Daoy (cell line): ENCODE measurements at places on chromosomes 6 and 20. TPM values are rescaled to one million over a fixed set of nuclear protein-coding genes. Genes with fewer than 3 reads are reported as not detected.

Gene TGM3
- 0.06 TPM in 1 of 2 replicates, not detected in the other for total RNA-seq

Gene LY6G5C
- 1.8 TPM in 1 of 2 replicates, not detected in the other for total RNA-seq

Gene OOEP
- not detected in 2 replicates for total RNA-seq

Gene MYMX
- not detected in 2 replicates for total RNA-seq

Gene SLC26A8
- not detected in 2 replicates for total RNA-seq

Gene CCN5
- total RNA-seq = not detected in 2 replicates

Gene CPNE5
- total RNA-seq = 0.63 TPM in 1 of 2 replicates, not detected in the other

Gene SNAI1
- 1.3 and 1.7 TPM in 2 replicates for total RNA-seq

Gene DOP1A
- total RNA-seq = 18.4 and 20.1 TPM in 2 replicates

Gene HAO1
- not detected in 2 replicates for total RNA-seq

Gene PLAGL2
- total RNA-seq = 3.4 and 4.6 TPM in 2 replicates

DNA sequence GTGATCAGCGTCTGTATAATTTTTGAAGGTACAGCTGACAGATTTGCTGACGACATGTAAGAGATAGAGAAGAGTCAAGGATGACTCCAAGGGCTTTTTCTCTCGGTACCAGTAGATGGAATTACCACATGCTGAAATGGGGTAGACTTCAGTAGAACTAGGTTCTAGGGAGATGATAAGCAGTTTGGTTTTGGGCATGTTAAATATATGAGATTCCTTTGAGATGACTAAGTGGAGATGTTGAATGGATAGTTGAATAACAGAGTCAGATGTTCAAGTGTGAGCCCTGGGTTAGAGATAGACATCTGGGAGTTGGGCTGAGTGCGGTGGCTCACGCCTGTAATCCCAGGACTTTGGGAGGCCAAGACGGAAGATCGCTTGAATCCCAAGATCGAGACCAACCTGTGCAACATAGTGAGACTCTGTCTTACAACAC is 50.0 kb downstream of the PHF20 start:
- peak; percentile 29 for DNase-seq

GRCh38 chr20:47318027-47318585 is 38.4 kb downstream of the ZMYND8 start:
- DNase-seq = peak; percentile 63

DNA sequence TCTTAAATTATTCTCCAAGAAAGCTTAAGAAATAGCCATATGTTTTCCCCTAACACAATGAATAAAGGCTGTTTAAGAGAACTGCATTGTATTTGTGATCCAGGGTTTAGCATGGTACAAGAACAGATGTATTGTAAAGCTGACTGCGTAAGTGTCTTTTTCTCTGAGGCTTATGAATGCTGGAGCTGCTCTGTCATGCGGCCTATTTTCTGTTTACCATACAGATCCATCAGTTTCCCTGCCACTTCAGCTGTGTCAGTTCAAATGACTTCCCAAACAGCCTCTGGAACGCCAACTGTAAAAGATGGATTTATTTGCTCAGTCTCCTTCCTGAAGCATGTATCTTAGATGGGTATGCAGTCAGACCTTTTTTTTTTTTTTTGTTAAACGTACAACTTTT is 419.3 kb upstream of the HS3ST5 start:
- no peak for DNase-seq

GRCh38 chr6:33597551-33598322 is 17.7 kb upstream of the BAK1 start:
- no peak for DNase-seq

GRCh38 chr6:43705996-43706395 is 18.4 kb upstream of the MRPS18A start:
- no peak for DNase-seq

DNA sequence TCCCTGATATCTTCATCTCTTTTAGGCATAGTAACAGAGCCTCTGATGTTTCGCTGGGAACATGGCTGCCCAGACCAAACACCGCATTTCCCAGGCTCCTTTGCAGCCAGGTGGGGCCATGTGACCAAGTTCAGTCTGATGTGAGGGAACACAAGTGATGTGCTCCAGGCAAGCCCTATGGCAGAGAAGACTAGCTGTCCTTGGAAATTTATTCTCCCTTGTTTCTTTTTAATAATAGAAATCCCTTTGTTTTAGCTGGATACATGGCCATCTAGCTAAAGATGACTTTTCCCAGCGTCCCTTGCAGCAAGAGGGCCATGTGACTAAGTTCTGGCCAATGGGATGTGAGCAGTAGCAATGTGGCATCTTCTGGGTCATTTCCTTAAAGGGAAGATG is 30.8 kb downstream of the SLC2A10 start:
- no peak for DNase-seq

GRCh38 chr6:82348130-82348529 is 15.5 kb upstream of the TPBG start:
- DNase-seq = peak; percentile 6

DNA sequence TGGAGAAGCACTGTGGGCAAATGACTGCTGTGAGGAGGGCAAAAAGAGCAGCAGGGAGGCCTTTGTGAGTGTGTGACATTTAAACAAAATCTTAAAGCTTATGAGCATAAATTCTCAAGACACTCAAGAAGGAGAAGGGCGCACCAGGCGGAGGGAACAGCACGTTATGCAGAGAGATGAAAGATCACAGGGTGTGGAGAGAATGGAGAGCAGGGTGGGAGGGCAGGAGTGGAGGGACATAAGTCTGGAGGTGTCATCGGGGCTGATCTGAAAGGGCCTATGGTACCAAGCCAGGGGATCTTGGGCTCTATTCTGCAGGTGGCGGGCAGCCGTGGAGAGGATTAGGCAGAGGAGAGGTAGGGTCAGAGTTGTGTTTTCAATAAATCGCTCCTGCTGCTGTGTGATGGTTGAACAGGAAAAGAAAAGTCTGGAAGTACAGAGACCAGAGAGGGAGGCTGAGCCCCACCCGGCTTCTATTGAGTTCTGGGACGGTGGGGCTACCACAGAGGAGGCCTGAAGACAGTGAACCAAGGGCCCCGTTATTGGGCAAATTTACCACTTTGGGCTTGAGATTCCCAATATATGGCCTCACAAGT is 24.3 kb upstream of the DLGAP4 start:
- no peak for DNase-seq

DNA sequence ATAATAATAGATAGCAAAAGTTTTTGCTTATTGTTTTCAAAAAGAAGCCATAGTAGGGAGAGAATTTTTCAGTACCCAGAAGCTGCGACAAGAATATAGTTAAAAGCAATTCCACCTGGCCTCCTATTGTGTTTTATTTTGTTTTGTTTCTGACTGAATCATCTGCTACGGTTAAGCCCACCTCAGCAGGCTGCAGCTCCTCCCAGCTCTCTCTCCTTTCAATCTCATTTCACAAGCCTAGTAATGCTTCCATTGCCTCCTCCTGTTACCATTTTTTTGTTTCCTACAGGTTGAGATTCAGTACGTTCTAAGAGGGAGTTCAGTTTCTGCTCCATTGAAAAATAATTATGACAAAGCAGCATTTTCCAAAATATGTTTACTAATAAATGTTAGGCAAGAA is 77.9 kb downstream of the PCSK2 start:
- no peak for DNase-seq

- no peak for DNase-seq
Observed at GRCh38 chr6:144595266-144595665, 310.1 kb downstream of the UTRN start.

DNA sequence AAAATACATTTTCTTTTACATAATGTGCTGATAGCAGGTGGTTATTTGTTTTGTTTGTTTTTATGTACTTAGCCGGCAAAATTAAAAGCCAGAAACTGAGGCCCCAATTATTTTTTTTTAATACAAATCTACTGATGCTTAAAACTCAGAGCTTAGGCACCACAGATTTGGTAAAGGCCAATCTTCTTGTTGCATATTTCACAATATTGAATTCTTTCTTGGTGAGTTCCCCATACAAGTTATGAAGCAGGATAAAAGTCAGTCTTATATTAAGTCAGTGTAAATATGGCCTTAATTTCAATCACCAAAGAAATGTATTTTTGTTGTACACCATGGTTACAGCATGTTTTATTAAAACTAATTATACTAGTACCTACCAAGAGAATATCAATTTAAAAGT is 16.3 kb upstream of the ZDHHC14 start:
- DNase-seq = no peak

- no peak for DNase-seq
Observed at GRCh38 chr6:157058574-157058973, 264.7 kb downstream of the TMEM242 start.

DNA sequence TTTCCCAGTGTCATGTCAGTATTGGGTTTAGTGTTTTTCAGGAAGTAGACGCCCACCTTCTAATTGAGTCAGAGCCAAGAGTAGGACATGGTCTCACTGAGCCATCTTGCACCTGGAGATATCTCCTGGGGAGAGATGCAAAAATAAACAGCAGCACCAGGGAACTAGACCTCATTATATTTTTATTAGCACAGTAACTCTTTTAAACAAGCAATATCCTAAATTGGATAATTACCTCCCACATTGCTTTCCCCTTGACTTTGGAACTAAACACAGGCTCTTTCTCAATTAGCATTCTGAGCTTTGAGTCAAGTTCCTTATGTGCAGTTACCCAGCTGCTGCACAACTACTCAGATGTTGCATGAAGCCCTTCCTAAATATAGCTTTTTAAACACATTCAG is 175.4 kb downstream of the IBTK start:
- peak; percentile 76 for DNase-seq

DNA sequence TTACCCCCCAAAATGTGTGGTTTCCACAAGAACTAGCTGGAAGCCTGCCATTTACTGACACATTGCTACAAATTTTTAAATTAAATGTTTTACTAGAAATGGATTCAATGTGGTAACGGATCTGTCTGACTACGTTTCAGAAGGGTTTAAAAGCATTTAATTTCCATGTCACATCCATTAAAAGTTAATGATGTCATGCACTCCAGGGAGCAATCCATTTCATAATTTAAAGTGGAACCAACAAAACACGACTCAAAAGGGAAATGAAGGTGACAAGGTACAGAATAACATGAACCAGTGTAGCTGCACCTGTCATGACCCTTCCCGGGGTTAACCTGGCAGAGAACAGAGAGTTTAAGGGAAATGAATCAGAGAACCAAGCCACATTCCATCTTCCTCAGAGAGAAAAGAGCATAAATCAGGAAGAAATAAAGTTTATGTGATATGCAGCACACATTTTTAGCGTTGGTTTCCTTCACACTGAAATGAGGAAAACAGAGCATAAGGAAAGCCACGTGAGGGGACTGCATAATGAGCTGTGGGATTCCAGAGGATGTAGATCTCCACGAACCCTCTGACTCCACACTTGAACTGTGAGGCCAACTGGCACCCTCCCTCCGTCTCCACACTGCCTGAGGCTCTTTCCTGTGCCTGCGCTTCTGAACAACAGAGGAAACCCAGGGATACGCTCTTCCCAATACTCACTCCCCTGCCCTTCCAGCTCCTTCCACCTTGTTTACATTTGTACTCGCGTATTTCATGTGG is 170.3 kb upstream of the AHI1 start:
- DNase-seq = peak; percentile 64

DNA sequence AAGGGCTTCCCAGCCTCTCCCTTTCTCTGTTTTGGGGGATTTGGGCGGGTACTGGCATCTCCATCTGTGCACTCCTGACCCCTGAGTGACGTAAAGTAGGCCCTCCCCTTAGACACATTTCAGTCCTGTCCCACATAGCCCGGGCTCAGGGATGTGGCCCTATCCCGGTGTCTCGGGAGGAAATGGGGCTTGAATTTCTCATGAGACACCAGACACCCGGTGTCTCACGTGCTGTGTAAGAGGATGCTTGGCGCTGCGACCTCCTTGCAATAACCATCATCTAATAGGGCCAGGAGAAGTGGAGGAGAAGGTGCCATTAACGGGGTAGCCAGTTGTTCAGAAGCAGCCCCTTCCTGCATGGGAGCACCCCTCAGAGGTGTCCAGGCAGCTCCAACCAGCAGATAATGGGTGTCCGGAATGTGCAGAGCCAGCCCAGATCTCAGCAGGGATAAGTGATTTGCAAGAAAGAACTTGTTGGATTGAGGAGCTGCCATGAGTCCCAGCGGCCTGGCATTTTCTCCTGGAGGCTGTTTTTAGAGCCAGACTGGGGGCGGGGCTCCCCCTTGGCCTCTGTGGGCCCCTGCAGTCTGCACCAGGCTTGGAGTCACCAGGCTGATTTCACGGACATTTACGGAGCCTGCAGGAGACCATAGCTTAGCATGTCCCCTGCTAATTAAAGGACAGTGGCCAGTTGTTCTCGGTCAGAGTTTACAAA is 372.0 kb downstream of the PREX1 start:
- no peak for DNase-seq

DNA sequence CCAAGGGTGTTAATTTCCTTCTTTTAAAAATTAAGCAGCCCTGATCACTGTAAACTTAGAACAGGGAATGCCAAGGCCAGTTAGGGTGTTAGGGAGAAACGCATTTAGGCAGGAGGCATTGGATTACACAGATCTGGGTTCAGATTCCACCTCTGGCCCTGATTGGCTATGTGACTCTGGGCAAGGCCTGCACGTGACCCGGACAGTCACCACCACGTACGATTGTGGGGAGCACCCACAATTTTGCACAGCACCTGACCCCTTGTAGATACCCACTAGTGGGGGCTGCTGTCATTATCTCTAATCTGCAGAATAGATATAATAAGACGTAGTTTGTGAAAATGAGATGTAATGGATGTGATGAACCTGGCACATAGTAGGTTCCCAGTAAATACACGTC is 59.5 kb upstream of the ZNFX1 start:
- DNase-seq = no peak

- no peak for DNase-seq
Observed at GRCh38 chr6:6701864-6702263, 113.3 kb downstream of the LY86 start.

- DNase-seq = peak; percentile 55
Observed at GRCh38 chr6:134111062-134111677, 58.7 kb upstream of the SLC2A12 start.
